Stimulated activated CD4-positive, alpha-beta T cell treated with anti-CD3 and anti-CD28 coated beads, Interleukin-15, amount 100 ng/mL, for 1 hour (primary cell): ENCODE measurements at places on chromosomes 4 and X.

DNA sequence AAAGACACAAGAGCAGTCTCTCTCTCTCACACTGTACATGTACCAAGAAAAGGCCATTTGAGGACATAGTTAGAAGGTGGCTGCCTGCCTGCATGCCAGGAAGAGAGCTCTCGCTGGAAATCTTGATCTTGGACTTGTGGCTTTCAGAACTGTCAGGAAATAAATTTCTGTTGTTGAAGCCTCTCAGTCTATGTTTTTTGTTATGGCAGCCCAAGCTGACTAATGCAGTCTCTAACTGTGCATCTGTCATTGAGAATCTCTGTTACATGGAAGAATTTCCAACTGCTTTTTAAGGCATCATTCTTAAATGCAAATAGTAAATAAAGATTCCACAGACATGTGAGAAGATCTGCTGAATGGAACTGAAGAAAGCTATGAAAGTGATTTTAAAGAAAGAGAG lies 198.3 kb downstream of the PCDH10 start:
- DNase-seq = no peak

- DNase-seq = no peak
These were observed 62.3 kb downstream of the FAM193A start for GRCh38 chr4:2598511-2599303.

DNA sequence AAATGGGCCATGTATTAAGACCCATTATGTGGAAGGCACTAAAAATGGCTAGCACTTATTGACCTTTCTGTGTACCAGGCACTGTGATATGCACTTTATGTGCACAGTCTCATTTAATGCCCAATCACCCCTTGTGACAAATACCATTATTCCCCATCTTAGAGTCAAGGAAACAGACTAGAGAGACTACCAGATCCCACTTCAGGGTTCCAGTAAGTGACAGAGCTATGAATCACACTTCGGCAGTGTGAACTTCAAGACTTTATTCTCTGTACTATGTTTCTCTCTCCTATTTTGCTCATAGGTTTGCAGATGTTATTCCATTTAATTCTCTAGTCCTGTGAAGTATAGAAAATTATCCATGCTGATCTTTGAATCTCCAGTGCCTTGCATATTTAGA lies 107.0 kb downstream of the NFKB1 start:
- no peak for DNase-seq

DNA sequence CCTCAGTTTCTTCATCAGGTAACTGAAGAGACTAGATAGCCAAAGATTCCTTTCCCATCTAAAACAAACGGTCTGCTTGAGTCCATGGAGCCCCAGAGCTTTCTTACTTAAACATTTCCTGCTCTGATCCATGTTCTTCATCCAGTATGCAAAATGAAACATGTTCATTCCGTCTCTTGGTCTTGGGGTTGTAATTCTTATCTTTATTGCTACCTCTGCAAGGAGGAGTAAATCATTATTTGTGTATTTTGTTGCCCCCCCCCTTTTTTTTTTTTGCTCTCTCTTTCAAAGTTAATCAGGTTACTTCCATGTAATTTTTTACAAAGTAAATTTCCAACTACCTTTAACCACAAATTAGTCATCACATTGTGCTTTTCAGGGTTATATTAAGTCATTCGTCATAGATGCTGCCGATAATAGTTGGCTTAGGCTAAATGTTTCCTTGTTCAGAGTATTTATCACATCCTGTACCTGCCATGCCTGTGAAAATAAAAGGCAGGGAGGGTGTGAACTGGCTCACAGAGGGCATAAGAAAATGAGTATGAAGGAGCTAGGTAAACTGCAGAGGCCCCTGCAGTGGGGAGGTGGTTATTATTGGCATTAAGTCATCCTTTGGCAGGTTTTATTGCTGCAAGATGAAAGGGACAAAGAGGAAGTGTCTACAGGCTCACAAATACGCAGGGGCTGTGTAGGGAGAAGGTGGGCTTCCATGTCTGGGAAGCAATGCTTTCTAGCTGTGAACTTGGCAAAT lies 76.7 kb upstream of the HS3ST1 start:
- no peak for DNase-seq

GRCh38 chr4:91936311-91936710 lies 367.5 kb upstream of the GRID2 start:
- no peak for DNase-seq

- no peak for DNase-seq
These were observed 9.6 kb downstream of the XIAP start for GRCh38 chrX:123869488-123869887.

GRCh38 chr4:156933633-156934258 lies 37.9 kb downstream of the PDGFC start:
- no peak for DNase-seq

GRCh38 chr4:137775701-137776100 lies 243.4 kb upstream of the PCDH18 start:
- DNase-seq = no peak

DNA sequence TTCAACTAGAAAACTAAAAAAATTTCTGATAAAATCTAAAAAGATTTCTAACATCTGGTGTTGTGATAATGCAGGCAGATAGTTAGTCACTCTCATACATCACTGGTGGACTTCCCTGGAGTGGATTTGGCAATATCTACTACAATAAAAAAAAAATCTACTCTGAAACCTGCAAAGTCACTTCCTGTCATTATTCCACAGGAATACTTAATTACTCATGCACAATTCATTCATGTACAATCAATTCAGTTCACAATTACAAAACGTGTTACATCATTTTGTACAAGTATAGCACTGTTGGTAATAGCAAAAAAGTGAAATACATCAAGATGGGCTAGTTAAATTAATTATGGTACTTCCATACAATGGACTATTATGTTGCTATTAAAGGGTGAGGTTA lies 16.5 kb upstream of the RHOH start:
- DNase-seq = no peak

DNA sequence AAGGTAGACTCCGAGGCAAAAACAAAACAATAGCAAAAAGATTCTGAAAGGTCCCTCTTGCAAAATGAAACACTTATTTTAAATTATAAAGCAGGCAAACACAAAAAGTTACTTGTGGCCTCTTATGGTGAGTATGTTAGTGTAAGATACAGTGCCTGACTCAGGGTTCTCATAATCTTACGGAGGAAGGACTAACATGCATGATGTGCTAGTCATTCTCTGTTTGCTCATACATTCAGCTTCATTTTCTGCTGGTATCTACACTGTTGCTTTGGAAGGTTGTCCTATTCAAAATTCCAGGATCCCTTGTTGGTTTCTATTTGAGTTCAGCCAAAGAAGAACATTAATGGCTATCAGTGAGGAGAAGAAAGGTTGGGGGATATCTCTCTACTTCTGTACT lies 249.1 kb upstream of the FAM47A start:
- no peak for DNase-seq

- DNase-seq = no peak
These were observed 4.4 kb upstream of the ZFP92 start for GRCh38 chrX:153406903-153407302.

DNA sequence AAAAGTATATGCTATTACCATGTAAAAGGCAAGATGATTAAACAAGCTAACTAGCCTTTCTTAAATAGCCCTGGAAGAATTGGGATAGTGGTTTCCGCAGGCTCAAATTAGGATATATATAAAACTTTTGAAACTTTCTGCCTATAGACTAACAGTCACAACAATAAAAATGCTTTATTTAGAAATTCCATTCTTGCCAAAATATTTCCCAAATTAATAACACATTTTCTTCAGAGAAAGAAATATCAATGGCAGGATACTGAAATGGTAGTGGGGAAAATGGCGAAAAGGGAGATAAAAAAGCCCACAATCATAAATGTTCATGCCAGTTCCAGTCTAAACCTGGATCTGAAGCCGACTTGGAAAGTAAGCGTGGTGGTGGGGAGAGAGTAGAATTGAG lies 56.0 kb downstream of the MAD2L1 start:
- no peak for DNase-seq

DNA sequence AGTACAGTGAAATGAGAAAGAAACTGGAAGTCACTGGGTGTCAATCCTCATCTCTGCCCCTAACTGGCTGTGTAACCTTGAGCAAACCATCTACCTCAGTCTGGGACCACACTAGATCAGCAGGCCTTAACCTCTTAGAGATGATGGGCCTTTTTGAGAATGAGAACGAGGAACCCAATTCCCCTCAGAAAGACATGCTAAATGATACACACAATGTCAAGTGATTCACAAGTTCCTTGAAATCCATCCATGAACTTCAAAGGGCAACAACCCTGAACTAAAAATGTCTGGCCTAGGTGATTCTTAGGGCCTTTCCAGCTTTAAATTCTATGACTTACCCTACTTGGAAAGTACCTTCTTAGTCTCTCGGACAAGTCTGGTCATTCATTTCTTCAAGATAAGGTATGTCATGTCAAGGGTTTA lies 47.4 kb downstream of the ACSL4 start:
- DNase-seq = no peak

DNA sequence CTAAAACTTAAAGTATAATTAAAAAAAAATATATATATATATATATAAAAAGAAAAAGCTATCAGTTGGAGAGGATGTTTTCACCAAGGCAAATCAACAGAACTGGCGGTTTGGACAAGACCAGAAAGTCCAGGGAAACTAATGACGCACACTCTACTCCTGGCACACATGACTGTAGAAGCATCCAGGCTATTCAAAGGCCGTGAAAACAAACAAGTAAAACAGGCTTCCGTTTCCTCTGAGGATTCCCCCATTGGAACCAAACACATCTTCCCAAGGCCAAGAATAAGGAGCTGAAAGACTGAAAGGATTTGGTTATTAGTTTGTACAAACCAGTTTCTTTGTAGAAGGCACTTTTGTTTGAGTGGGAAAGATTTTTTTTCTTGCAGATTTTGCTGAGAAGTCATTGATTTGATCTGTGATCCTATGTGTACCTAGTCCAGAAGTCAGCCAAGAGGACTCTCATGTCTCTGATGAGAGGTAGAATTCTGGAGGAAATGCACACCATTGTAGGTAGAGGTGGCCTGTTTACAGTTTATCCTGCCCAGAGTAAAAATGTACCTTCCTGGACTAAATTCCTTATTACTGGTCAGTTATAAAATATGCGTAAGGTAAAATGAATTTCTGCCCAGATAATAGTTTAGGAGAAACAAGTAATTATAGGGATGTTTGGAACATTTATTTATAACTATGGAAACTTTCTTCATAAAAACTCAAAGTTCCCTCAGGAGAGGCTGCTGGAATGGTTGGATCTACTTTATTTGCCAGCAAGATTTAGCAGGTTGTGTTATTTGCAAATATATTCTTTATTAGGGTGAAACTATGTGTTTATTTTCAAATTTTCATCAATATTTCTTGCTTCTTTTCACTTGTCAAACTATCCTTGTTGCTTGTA lies 66.5 kb downstream of the DMP1 start:
- DNase-seq = no peak

GRCh38 chrX:39857780-39858179 lies 240.0 kb downstream of the BCOR start:
- no peak for DNase-seq

DNA sequence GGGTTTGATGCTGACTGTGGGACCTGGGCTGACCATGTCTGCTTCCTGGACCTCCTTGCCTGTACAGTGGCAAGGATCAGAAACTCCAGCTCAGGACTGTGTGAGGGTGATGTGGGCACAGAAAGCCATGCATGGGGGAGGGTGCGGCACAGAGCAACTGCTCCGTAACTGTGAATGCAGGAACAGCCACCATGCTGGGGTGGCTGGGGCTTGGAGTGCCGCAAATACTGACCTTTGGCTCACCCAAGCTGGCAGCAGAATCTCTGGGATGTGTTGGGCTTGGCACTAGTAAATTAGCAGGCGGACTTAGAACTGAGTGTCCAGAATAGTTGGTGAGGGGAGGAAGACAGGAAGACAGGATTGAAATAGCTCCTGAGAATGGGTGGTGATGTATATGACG lies 52.0 kb downstream of the DRD5 start:
- DNase-seq = no peak

DNA sequence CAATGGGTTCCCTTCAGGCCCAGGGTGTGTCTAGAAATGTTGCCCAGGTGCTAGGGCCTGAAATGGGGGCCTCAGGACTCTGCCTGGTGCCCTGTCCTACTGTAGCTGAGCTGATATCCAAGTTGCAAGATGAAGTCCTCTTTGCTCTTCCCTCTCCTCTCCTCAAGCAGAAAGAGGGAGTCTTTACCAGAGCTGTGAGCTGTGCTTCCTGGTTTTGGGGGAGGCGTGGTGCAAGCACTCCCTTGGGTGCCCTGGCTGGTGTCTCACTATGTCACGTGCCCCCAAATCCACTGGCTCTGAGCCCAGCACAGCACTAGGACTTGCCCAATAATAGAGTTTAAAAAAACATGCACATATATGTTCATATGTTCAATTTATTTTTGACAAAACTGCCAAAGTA lies 29.3 kb upstream of the CT47A1 start:
- DNase-seq = no peak

GRCh38 chr4:112113864-112114263 lies 31.4 kb upstream of the FAM241A start:
- no peak for DNase-seq

GRCh38 chrX:1492421-1493012 lies 39.8 kb upstream of the ASMTL start:
- DNase-seq = no peak

- DNase-seq = no peak
These were observed 2.8 kb downstream of the RTL5 start for GRCh38 chrX:72128881-72129280.
